Activated CD4-positive, alpha-beta T cell treated with anti-CD3 and anti-CD28 coated beads, Interleukin-2, amount 50 U/mL, for 4 hours (primary cell): ENCODE measurements at places on chromosomes 11 and 22.

GRCh38 chr11:67648796-67649613 lies 1.5 kb downstream of the ACY3 start:
- DNase-seq: no peak

GRCh38 chr22:26463688-26464087 lies 19.9 kb downstream of the HPS4 start:
- no peak for DNase-seq

DNA sequence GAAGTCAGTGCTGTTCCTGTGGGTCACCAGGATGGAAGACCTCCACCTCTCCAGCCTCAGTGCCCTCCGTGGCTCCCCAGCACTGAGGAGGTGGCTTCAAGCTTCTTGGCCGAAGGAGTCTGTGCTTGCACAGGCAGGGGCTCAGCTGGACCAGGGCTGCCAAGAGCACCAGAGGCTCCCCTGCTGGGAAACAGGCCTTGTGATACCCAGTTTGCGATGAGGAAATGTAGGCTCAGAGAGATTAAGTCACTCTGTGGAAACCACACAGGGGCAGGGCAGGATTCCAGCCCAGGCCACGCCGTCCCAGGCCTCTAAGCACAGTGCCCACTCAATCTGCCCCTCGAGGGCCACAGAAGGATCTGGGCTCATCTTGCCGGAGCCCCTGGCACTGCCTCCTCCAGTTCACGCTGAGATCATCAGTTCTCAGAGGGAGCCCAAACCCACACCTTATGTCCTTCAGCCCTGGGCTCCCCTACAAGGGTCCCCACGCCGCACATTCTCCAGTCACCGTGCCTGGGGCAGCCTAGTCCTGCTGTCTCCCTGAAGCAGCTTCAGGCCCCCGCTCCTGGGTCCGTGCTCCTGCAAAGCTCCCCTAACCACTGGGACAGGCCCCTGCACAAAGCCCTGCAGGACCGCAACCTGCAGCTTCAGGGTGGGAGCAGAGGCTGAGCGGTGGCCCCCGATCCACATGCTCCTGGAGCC lies 21.6 kb downstream of the ANO1 start:
- DNase-seq: no peak

DNA sequence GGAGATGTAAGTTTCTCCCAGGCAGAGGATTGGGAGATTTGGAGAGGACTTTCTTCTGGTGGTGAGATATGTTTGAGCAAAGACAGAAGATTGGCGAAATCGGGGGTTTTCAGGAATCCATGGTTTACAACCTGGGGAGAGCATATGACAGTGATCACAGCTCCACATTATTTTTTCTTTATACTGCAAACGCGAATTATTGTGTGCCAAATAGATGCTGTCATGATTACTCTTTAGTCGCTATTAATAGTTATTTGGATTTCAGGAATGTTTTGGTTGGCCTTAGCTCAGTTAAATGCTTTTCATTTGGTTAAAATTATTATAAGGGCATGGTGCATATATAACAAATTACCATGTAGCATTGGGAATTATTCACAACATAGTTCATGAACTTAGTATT lies 15.2 kb downstream of the ATXN10 start:
- no peak for DNase-seq

DNA sequence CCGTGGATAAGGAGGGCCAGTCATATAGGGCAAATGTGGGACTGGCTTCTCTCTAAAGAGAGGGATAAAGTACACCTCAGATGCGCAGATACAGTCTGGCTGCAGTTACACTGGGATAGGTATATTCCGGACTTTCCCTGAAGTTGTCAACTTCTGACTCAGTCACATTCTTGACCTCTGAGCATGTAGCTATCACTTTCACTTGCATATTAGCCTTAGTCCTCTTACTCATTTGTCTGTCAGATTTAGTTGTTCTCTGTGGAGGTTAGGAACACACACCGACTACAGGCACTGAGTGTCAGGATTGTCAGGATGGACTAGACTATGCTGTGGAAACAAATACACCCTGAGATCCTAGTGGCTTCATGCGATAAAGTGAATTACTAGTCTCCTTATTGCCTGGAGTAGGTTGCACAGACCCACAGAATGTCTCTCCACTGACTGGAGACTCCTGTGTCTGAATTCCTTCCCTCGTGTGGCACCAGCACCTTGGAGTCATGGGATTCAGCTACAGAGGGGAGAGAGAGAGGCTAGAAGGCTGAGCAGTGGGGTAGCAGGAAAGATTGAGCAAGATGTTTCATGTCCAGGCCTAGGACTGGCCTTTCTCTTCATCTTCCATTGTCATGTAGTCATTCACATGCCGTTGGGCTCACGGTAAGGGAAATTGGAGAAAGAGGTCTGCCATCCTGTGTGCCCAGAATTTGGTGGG lies 654.3 kb downstream of the NTM start:
- no peak for DNase-seq

GRCh38 chr11:95507794-95508193 lies 276.8 kb upstream of the SESN3 start:
- no peak for DNase-seq

DNA sequence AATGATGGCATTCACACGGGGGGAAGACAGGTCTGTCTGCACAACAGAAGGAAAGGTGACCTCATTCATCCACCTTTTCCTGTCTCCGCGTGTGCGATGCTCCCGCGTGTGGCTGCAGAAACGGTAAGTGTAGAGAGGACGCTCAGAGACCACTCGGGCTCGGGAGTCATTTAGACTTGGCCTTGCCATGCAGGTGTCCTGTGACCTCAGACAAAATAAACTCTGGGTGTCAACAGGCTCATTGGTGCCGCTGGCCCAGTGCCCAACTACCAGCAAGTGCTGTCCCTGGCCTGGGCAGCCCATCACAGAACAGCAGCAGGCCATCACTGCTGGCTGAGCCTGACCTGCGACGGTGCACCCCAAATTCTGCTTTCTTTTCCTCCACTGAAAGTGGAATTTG lies 48.1 kb upstream of the ARFGAP3 start:
- DNase-seq: no peak

GRCh38 chr11:104776501-104777170 lies 121.6 kb downstream of the CASP12 start:
- no peak for DNase-seq

- no peak for DNase-seq
Observed at GRCh38 chr11:88531831-88532230, 194.3 kb upstream of the CTSC start.

- DNase-seq: no peak
Observed at GRCh38 chr11:60944490-60945294, 7.3 kb downstream of the SLC15A3 start.

DNA sequence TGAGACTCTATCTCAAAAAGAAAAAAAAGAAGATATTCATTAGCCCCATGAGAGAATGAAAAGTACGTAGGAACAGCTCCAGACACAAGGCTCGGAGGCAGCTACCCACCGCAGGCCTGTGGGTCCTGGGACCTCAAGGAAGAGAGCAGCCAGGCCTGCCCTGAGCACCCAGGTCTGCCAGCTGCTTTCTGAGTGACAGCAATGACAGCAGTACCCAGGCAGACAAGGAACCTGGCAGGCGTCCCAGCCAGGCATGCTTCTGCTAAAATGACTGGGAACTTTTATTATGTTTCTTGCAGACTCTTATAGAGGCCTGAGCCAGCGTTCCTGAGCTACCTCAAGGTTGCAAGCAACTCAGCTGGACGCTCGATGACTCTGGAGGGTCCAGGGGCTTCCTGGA lies 31.6 kb downstream of the CPT1A start:
- DNase-seq: no peak

- peak; percentile 32 for DNase-seq
Observed at GRCh38 chr22:36368359-36368983, 19.3 kb downstream of the MYH9 start.

- DNase-seq: no peak
Observed at GRCh38 chr11:13721760-13722159, 53.3 kb downstream of the FAR1 start.

DNA sequence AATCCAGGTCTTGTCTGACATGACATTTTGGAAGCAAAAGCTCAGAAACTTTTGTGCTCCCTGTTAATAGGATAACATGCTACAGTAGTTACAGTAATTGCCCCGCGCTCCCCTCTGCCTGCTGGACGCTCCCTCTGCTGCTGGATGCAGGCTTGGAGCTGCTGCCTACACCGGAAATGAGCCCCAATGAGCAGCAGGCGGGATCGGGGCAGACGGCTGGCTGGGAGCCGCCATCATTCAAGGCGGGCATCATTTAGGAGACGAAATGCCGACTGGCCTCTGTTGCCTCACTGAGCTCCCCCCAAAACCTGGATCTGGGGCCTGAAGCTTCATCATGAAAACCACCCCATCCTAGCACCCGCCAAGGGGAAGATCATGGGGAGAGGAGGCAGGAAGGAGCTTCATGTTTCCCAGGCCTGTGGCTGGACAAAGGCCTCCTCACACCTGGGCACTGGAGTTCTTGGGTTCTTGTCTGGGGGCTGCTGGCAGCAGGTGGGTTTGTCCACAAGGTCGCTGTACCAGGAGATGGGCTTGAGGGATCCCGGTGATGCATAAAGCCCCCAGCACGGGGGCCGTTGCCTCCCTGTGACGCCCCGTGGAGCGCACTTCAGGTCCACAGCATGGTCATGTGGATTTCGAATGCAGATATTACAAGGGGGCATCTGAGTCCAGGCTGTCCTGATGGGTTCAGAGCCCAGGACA lies 664.3 kb downstream of the BRD1 start:
- DNase-seq: no peak

GRCh38 chr11:95337972-95338429 lies 107.0 kb upstream of the SESN3 start:
- DNase-seq: no peak

DNA sequence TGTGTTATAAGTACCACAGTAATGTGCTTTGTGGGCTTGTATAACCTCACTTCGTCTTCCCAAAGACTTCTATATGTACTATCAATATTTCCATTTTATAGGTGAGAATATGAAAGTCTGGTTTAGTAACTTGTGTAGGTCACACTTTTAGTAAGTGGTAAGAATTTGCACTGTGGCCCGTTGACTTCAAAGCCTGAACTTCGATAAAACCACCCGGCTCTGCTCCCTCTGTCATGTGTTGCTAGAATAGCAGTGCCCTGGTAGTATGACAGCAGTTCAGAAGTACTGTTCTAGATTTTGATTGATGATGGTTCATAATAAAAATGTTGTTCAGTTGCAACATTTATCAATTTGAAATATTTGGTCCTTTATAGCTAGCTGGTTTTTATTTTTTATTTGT lies 110.2 kb upstream of the SORL1-AS1 start:
- DNase-seq: no peak

- no peak for DNase-seq
Observed at GRCh38 chr11:121366038-121366437, 73.5 kb downstream of the SC5D start.

- peak; percentile 9 for DNase-seq
Observed at GRCh38 chr22:37193629-37194191, 5.7 kb upstream of the C1QTNF6 start.

GRCh38 chr22:49554296-49554625 lies 273.4 kb downstream of the BRD1 start:
- no peak for DNase-seq

DNA sequence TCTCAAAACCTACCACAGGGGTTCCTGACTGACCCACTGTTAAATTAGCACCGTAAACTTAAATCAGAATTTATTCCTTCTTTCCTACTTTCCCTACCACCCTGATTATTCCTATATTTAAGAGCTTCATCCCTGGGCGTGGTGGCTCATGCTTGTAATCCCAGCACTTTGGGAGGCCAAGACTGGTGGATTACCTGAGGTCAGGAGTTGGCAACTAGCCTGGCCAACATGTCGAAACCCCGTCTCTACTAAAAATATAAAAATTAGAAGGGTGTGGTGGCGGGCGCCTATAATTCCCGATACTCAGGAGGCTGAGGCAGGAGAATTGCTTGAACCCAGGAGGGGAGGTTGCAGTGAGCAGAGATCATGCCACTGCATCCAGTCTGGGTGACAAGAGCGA lies 20.3 kb downstream of the ALG9 start:
- DNase-seq: no peak

DNA sequence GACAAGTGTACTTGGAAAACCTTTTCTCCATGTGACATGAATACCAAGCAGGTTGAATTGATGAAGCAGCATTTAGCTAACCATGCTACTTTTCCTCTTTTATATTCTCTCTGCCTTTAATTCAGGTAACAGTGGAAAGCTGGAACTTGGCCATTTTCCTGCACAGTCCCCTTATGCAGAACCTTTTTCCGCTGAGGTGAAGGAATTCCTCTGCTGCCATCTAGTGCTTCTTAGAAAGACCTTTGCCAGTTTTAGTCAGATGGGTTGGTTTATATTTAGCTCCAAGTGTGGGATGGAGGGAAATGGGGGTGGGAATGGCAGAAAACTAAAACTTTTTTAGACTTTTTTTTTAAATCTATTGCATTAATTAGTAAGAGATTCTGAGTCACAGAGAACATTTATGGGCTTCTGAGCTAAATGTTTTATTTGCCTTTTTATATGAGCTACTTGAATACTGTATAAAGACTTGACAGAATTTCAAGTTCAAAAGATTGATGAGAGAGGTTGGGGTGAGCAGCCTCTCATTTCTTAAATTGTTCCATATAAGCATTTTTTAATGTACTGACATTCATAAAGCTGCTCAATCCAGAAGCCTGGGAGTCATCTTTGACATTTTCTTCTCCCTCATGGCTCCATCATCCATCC lies 153.9 kb upstream of the ZC3H12C start:
- no peak for DNase-seq

GRCh38 chr22:40423310-40423688 lies 52.9 kb downstream of the SGSM3 start:
- no peak for DNase-seq

GRCh38 chr11:94738746-94739145 lies 29.4 kb upstream of the AMOTL1 start:
- no peak for DNase-seq

DNA sequence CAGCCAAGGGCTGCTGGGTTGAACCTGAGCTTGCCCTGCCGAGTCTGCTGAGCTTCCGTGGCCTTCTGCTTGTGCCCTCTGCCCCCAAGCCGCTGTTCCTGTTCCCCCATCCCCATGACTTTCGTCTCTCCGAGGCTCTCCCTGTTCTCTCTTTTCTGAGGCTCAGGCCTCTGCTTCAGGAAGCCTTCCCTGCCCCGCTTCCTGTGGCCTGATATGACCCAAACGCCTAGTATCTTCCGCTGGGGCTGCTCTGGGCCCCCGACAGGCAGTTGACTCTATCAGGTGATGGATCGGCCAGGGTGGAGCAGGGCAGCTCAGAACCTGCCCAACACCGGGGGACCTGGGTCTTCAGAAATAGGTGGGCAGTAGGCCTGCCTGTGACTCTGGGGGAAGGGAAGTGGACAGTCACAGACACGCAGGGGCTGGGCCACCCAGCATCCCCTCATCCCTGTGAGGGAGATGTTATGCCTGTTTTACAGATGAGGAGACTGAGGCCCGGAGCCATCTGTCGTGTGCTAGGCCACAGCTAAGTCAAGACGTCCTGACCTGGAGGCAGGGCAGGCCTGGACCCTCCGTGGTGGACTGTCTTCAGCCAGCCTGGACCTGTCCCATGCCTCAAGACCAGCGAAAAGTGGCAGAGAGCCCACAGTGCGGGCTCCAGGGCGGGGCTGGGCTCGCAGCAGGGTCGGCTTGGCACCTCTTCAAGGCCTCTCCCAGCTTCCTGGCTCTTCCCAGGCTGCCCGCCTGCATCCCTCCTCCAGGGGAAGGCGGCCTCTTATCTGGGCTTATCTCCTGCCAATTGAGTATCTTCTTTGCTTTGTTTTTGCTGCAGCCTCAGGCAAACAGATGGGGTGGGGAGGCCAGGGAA lies 16.2 kb downstream of the BAD start:
- DNase-seq: no peak

GRCh38 chr11:32884023-32884422 lies 8.6 kb upstream of the QSER1 start:
- DNase-seq: no peak
